Naive thymus-derived CD4-positive, alpha-beta T cell (primary cell): ENCODE measurements at places on chromosomes 11 and 22. TPM values are rescaled to one million over a fixed set of nuclear protein-coding genes. Genes with fewer than 3 reads are reported as not detected.

The C11orf65 gene
- 0.50 TPM for total RNA-seq

The CARD16 gene
- total RNA-seq = 42.4 TPM

- H3K27ac ChIP-seq = no peak overlapping the region
- no peak overlapping the region for H3K4me3 ChIP-seq
- no peaks in the 10 kb centered on the region for H3K36me3 ChIP-seq
- no peaks in the 10 kb centered on the region for H3K27me3 ChIP-seq
- DNase-seq = no peak
- no peaks in the 10 kb centered on the region for H3K4me1 ChIP-seq
These were observed 71.2 kb downstream of the LDLRAD3 start for GRCh38 chr11:36014898-36015665.

- H3K27ac ChIP-seq = no peak overlapping the region
- no peaks in the 10 kb centered on the region for H3K27me3 ChIP-seq
- H3K4me3 ChIP-seq = no peak overlapping the region
- H3K36me3 ChIP-seq = no peaks in the 10 kb centered on the region
These were observed 4.5 kb upstream of the KCNE3 start for GRCh38 chr11:74471668-74472429.

- no peak overlapping the region for H3K27ac ChIP-seq
- H3K4me3 ChIP-seq = no peak overlapping the region
- H3K27me3 ChIP-seq = no peaks in the 10 kb centered on the region
- H3K4me1 ChIP-seq = peaks cover 10% of the 10 kb centered on the region
- no peak for DNase-seq
- no peaks in the 10 kb centered on the region for H3K36me3 ChIP-seq
These were observed 34.1 kb upstream of the GRAMD4 start for GRCh38 chr22:46586123-46586519.

GRCh38 chr11:57318178-57318577 is 6.6 kb downstream of the TNKS1BP1 start:
- no peak for DNase-seq
- H3K4me3 ChIP-seq = no peak overlapping the region
- H3K36me3 ChIP-seq = no peaks in the 10 kb centered on the region

DNA sequence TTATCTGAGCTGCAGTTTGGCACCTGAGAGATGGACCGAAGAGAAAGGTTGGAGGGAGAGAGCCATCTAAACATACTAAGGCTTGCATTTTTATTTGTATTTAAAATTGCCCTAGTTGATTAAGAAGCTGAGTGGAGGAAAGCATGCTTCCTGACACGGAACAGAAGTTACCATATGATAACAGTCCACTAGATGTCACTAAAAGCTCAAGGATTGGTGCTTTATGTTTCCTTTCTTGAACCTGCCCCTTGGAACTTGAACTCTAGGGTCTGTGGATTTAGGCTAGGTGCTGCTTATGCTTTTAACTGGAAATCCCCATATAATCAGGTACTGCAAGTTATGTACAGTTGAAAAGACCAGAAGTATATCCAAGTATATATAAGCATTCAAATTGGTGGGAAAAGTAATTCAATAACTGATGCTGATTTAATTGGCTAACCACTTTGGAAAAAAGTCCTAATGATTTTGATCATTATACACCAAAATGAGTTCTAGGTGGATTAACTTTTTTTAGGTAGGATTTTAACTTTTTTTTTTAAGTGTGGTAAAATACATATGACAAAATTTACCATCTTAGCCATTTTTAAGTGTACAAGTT is 9.5 kb downstream of the RBMXL2 start:
- no peak overlapping the region for H3K4me3 ChIP-seq
- H3K36me3 ChIP-seq = no peaks in the 10 kb centered on the region
- no peaks in the 10 kb centered on the region for H3K4me1 ChIP-seq
- H3K27ac ChIP-seq = no peak overlapping the region
